Stimulated activated CD4-positive, alpha-beta T cell treated with anti-CD3 and anti-CD28 coated beads, Interleukin-2, amount 100 ng/mL, for 24 hours (primary cell): ENCODE measurements at places on chromosomes 1 and 21.
A peak's percentile ranks its signal among the peaks of the same experiment; 100 is the strongest.

GRCh38 chr1:203351037-203351625 lies at the start of gene FMOD:
TSS of gene FMOD (minus strand) at chr1:203351122. CDS start at chr1:203348270, 2,852 bp downstream.
- peak; percentile 20 for DNase-seq

- no peak for DNase-seq
Observed at GRCh38 chr1:100354971-100355394, 2.7 kb downstream of the CDC14A start.

- DNase-seq = no peak
Observed at GRCh38 chr1:63818567-63819325, 44.9 kb downstream of the ROR1 start.

DNA sequence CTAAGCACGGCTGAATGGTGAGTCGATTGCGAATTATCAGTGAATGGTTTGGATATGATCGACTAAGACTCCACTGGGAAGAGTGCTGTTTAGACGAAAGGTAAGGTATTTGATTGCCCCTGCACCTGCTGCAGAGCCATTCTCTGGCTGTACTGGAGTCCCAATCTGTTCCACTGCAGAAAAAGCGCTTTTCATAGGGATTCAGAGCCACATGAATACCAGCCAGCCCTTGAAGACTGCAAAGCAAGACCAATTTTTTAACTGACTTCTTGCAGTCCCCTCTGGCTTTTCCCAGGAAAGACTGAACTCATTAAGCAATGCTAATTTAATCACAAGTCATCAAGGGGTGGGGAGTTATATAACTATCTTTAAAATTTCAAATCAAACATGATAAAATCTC lies 1.3 kb downstream of the GREM2 start:
- DNase-seq = no peak

DNA sequence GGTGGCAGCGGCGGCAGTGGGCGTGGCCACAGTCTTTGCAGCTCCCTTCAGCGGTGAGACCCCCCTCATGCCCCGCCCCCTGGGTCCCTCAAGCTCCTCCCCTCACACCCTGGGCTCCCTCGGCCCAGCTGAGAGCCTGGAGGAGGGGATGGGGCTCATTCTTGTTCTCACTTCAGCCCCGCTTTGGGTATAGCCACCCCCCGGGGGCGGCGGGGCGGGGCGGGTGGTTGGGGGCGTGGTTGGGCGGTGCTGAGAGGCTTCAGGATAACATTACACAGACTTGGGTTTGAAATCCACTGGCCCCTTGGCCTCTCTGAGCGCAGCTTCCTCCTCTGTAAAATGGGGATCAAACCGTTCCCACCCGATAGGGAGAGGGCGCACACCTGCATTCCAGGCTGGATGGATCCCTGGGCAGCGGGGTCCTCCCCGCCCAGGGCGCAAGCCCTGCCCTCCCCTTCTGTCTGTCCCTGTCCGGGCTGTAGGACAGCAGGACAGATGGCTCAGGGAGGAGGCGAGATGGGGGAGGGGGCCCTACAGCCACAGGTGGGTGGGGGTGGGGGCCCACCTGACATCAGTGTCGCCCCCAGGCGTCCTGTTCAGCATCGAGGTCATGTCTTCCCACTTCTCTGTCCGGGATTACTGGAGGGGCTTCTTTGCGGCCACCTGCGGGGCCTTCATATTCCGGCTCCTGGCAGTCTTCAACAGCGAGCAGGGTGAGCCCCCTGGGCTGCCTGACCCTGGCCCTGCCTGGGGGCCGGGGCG lies 5.1 kb downstream of the CLCNKA start:
- peak; percentile 46 for DNase-seq

GRCh38 chr21:20591284-20591683 lies 406.9 kb upstream of the NCAM2 start:
- DNase-seq = no peak

GRCh38 chr1:210313046-210313595 lies 15.6 kb upstream of the HHAT start:
- DNase-seq = no peak

DNA sequence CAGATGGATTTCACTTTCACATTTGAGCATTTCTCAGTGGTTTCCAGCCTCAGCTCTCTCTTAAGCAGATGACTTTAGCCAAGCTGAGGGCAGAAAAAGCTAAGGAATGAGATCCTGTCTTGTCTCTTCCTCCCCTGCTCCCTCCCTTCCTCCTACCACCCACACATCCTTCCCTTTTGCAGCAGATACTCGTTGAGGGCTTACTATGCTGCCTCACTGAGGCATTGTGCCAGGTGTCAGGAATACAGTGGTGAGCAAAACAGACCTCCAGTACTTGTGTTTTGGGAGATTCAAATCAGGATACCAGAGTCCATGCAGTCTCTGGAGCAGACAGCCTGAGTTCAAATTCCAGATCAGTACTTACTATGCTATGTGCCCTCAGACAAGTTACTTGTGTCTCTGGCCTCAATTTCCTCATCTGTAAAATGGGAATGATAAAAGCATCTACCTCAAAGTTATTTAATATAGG lies 43.2 kb downstream of the KIF26B start:
- no peak for DNase-seq

- no peak for DNase-seq
Observed at GRCh38 chr1:204180133-204180532, 14.0 kb upstream of the REN start.
